Activated CD4-positive, alpha-beta T cell treated with anti-CD3 and anti-CD28 coated beads, Interleukin-2, amount 50 U/mL, for 4 hours (primary cell): ENCODE measurements at places on chromosomes 11 and 22.
A peak's percentile ranks its signal among the peaks of the same experiment; 100 is the strongest.

DNA sequence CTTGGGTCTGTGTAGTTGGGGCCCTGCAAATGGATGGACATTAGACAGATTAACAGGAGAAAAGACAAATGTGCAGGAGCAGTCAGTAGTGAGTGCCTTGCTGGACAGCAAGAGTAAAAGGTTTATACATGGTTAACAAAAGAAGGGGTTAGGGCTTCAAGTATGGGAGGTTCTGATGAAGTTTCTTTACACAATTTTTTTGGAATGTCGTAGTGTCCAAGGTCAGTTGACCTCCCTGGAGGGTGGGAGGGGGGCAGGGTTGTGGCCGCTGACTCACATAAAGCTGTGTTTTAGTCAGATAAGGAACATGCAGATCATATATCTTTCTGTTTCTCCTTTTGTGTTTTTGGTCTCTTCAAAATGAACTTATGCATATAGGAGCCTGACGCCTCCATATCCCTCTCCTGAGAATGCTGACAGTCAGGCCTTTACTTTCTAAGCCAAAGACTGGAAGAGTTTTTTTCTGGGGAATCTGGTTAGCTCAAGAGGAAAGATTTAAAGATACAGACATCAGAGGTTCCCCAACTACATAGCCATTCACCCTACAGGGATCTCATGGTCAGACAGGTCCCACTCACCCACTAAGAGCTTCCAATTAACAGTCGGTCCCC is 134.3 kb downstream of the NECTIN1 start:
- DNase-seq, result no peak

GRCh38 chr11:12195768-12196167 is 85.4 kb downstream of the MICAL2 start:
- DNase-seq, result peak; percentile 37

- no peak for DNase-seq
Observed at GRCh38 chr11:3096909-3097530, 39.8 kb upstream of the CARS1 start.

GRCh38 chr11:124954590-124954955 is 571 bp downstream of the CCDC15 start:
- no peak for DNase-seq

DNA sequence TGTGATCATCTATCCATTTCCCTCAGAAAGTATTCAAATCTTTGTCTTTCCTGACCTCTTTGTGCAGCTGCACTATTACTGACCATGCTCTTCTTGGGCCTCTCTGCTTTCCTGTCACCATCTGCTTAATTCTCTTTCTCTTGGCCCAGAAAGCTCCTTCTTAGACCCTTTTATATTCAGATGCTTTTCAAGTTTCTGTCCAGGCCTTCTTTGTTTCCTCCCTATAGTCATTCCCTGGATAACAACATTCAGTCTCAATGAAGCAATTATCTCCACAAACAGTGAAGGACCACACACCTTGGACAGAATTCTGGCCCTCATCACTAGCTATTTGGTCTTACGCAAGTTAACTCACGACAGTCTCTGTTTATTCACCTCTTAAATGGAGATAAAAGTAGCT is 89.7 kb downstream of the LARGE2 start:
- no peak for DNase-seq

- DNase-seq, result no peak
Observed at GRCh38 chr11:14331476-14332136, 27.4 kb downstream of the RRAS2 start.

DNA sequence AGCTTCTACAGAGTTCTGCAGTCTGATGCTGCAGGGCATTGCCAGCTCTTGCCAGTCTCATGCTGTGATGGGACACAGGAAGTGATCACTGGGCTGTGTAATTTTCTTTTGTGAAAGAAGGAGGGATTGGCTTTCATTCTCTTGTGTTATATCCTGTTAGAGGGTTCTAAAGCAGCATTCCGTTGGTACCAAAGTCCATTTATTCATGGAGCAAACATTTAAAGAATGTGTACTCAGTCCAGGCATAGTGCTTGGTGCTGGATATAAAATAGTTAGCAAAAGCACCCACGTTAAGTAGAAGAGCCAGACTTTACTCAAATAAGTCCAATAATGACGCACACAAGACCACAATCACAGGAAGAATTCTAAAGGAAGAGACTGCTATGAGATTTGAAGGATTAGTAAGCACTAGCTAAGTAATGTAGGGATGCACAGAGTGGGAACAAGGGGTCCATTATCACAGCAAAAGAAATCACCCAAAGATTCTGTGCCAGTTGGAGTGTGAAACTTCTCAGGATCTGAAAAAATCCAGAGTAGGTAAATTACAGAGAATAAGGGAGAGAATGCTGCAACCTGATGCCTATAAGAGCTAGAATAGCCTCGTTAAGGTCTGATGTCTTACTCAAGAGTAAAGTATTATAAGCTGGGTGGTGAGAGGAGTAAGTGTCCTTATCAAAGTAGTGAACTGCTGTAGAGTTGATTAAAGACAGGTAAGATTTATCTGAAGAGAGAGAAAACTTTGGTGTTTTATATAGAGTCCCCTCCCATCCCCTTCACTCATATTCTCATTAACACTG is 728.3 kb downstream of the METTL15 start:
- DNase-seq, result no peak

DNA sequence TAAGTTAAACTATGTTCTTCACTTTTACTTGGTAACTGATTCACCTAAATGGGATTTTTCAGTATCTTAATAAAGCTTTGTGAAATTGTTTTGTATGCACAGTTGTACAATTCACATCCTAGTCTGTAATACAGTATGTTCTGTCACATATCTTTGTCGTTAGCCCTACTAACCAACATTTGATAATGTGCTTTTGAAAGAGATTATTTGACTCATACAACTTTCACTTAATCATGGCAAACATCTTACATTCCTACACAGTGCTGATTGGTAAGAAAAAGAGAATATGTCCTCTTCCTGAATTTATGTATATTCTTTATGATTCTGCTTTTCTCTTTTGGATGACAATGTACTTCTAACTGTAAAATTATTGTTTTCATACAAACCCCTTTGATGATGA is 234.5 kb downstream of the METTL15 start:
- no peak for DNase-seq

- DNase-seq, result no peak
Observed at GRCh38 chr11:66604155-66604554, 11.2 kb downstream of the CCS start.

GRCh38 chr11:92226331-92227229 is 2.0 kb downstream of the FAT3 start:
- no peak for DNase-seq

- no peak for DNase-seq
Observed at GRCh38 chr11:32510039-32510438, 73.6 kb upstream of the EIF3M start.

DNA sequence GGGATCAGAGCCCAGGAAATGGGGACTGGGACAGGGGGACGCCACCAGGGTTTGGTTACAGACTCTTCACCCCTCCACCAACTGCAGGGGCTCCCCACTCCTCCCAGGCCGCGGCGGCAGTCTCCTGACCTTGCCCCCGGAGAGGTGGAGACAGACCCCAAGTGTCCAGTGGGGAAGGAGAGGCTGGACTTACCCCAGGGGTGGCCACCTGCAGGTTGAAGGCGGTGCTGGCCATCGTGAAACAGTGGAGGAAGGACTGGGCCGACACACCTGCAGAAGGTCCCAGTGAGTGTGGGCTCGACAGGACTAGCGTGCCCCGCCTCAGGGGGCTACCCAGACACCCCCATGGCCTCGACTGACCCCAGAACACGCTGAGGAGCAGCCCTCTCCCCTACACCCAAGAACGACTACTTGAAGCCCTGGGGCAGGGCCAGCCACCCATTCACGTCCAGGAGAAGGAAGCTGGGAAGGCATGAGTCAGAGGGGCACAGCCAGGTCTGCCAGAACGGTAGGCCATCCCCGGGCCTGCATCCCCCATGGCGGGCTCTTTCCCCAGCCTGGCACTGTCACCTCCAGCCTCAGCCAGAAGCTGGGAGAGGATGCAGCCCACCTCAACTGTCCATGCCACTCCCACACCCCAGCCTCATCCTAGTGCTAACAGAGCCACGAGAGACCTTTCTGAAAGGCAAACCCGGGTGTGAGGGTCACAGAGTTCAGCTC is 2.3 kb downstream of the GATD1 start:
- DNase-seq, result no peak

DNA sequence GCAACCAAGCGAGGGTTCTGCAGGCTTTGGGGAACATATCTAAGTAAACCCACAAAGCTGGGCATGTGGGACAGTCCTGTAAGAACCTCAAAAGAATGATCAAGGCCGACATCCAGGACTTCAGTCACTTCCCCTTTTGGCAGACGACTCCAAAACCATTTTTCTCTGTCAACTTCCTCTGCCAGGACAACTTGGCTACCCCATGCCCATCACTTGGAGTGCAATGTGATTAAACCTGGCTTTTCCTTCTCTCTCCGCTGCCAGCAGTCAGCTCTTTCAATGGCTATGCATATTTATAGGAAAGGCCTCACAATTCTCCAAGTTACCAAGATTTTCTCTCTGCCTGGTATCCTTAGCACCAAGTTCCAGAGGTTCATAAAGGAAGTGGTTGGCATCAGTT is 78.9 kb downstream of the C11orf58 start:
- no peak for DNase-seq

DNA sequence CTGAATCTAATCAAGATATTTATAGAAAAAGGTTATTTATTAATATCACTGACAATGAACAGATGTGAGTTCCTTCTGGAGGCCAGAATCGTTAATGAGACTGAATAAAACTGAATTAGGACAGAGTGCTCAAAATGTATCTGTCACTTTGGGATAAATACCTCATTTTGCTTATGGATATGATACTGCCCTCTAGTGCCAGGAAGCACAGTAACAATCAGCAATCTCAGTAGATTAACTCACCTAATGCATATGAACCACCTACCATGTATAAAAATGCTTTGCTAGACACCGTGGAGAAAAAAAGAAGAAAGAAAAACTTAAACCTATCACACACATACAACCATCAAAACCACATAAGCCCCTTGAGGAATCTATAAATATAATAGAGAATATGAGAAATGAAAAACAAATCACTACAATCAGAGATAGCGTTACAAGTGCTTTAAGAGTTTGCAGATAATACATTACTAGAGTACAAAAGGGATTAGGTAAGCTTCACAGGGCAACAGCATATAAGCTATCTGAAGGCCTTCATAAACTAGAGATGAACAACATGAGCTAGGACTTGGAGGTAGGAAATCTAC is 117.4 kb downstream of the SGSM3 start:
- DNase-seq, result no peak

GRCh38 chr11:6319704-6320410 is 444 bp downstream of the CAVIN3 start:
- no peak for DNase-seq

GRCh38 chr11:10625281-10625981 is 57.0 kb upstream of the LYVE1 start:
- no peak for DNase-seq

GRCh38 chr11:117863383-117863782 is 13.1 kb downstream of the FXYD6 start:
- no peak for DNase-seq

GRCh38 chr22:30198921-30199320 is 47.6 kb downstream of the LIF start:
- DNase-seq, result no peak

DNA sequence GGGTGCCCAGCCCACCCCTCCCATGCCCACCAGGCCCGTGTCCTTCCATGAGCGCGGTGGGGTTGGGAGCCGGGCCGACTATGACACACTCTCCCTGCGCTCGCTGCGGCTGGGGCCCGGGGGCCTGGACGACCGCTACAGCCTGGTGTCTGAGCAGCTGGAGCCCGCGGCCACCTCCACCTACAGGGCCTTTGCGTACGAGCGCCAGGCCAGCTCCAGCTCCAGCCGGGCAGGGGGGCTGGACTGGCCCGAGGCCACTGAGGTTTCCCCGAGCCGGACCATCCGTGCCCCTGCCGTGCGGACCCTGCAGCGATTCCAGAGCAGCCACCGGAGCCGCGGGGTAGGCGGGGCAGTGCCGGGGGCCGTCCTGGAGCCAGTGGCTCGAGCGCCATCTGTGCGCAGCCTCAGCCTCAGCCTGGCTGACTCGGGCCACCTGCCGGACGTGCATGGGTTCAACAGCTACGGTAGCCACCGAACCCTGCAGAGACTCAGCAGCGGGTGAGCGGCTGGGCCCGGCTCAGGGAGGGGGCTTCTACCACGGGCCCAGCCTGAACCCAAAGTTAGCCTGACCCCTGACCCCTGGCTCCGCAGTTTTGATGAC is 3.0 kb downstream of the PKP3 start:
- DNase-seq, result peak; percentile 30

- DNase-seq, result no peak
Observed at GRCh38 chr11:42770444-42771065, 541.2 kb upstream of the API5 start.

GRCh38 chr11:47991266-47991830 is 11.0 kb downstream of the PTPRJ start:
- DNase-seq, result no peak

DNA sequence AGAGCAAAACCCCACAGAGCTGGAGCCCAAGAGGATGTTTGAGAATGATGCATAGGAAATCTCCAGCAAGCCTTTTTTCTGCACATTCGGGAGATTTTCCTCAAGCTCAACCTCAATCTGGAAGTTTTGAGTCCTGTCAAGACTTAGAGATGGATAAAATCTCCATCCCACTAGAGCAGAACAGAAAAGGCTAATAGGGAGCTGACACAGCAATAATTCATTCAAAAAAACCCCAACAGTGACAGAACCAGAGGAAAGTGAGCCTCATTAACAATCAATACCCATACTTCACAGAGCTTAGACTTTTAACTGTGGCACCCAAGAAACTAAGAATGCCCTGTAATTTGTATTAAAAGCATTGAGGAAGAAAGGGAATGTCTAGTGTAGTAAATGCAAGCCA is 115.9 kb upstream of the BDNF start:
- no peak for DNase-seq

GRCh38 chr22:49646876-49647275 is 180.8 kb downstream of the BRD1 start:
- no peak for DNase-seq

DNA sequence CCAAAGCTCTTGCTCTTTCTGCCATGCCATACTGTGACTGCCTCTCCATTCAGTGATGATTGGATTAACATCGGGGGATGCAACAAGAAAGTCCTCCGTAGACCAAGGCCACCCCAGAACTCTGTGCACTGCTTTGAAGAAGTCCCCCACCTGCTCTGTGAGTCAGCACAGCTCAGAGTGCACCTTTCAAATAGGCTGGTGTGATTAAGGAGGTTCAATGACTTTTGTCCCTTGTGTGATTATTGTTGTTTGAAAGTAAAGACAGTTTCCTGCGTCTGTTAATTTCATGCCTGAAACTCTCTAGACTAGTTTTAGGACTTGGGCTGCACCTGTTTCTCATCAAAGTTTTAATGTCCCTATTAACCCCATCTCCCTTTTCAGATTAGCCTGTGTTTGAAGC is 33.0 kb upstream of the DBX1 start:
- no peak for DNase-seq

GRCh38 chr11:70135625-70136059 is 57.5 kb downstream of the ANO1 start:
- DNase-seq, result no peak

DNA sequence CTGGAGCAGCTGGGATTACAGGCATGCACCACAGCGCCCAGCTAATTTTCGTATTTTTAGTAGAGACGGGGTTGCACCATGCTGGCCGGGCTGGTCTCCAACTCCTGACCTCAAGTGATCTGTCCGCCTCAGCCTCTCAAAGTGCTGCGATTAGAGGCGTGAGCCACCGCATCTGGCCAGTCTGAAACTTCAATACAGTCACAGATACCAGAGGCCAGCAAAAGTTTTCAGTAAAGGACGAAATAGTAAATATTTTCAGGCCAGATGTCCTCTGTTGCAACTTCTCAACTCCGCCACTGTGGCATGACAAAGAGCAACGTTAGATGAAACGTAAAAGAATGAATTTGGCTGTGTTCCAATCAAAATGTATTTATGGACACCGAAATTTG is 403.6 kb downstream of the MN1 start:
- no peak for DNase-seq
